ENCODE measurements at places on chromosomes 2 and 18. TPM values are rescaled to one million over a fixed set of nuclear protein-coding genes. Genes with fewer than 3 reads are reported as not detected.

The NCOA1 gene
- polyA plus RNA-seq = 49.5 TPM

The DNAJB2 gene
- polyA plus RNA-seq = 69.1 TPM

DNA sequence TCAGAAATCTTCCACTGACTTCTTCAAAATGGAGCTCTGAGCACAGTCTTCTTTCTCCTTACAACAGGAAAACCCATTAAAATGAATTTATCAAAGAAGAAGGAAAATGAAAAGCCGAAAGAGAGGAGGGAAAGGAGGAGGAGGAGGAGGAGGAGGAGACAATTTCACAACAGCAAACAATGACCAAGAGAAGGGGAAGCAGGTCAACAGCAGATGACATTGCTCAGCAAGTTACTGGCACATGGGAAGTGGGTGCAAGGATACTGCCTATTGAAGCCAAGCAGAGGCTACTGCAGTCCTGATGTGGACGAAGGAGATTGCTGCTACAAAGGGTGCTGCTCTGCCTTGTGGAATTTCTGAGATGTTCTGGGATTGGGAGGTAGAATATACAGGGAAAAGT is 268.2 kb upstream of the FBXO11 start:
- DNase-seq = no peak

- no peak for DNase-seq
Measured at GRCh38 chr18:49778826-49779465, 34.4 kb downstream of the ACAA2 start.

GRCh38 chr2:47344890-47345589 is 57.9 kb upstream of the MSH2 start:
- peak; percentile 93 for DNase-seq

The NEB gene
- 8.8 TPM for polyA plus RNA-seq

- DNase-seq = peak; percentile 43
Measured at GRCh38 chr2:229586746-229587705, 127.3 kb downstream of the DNER start.

- no peak for DNase-seq
Measured at GRCh38 chr2:119196301-119197125, 27.1 kb upstream of the STEAP3 start.

Data from right renal cortex interstitium (tissue), 3 donors.